ENCODE measurements at places on chromosomes 5 and 9. TPM values are rescaled to one million over a fixed set of nuclear protein-coding genes. Genes with fewer than 3 reads are reported as not detected.

Gene TYRP1
- total RNA-seq = not detected

Gene SPATA31D4
- total RNA-seq = not detected

Gene C9orf50
- 0.36 TPM for total RNA-seq

Gene ELOVL7
- total RNA-seq = 8.7 TPM

Gene F12
- total RNA-seq = 25.7 TPM

Gene CWC27
- total RNA-seq = 13.3 TPM

Gene EMB
- total RNA-seq = 6.4 TPM

Gene PROB1
- total RNA-seq = 0.20 TPM

Gene PDZD2
- total RNA-seq = 0.21 TPM

Gene PCDHGB4
- total RNA-seq = 0.97 TPM

Gene FOXI1
- not detected for total RNA-seq

Gene HCN1
- total RNA-seq = not detected

Gene ANKRD34B
- total RNA-seq = 0.16 TPM

Gene DDX4
- total RNA-seq = not detected

Gene CARTPT
- total RNA-seq = not detected

Gene S100Z
- total RNA-seq = not detected

Gene IGFBPL1
- total RNA-seq = 2.6 TPM

Gene SH3TC2
- 0.41 TPM for total RNA-seq

Gene SPINK7
- not detected for total RNA-seq

Gene CHSY3
- 0.17 TPM for total RNA-seq

Gene UNC13B
- total RNA-seq = 10.7 TPM

Gene LCN1
- not detected for total RNA-seq

Gene OR2Y1
- total RNA-seq = not detected

Gene SLC45A2
- total RNA-seq = not detected

Gene C5orf58
- not detected for total RNA-seq

Gene MOB3B
- total RNA-seq = 9.3 TPM
